ENCODE measurements at places on chromosomes 7 and 10.

DNA sequence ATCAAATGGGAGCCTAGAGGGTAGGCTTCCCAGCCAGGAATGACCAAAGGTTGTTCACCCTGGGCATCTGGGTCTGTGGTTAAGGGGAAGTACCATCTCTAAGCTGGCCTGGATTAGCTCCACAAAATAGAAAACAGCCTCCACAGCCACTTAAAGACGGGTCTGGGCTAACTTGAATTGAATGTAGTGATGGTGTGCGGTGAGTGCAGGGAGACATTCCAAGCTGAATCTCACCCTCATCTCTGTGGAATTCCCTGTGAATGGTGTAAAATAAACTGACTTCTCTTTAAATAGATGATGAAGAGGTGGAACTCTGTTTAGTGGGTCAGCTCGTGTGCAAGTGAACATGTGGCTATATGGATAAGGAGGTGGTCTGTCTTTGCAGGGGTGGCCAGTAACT, 251.0 kb downstream of the DYNC1I1 start:
- peak; percentile 49 for DNase-seq

- DNase-seq, result no peak
Measured at GRCh38 chr7:31413766-31414165, 73.2 kb upstream of the NEUROD6 start.

- DNase-seq, result no peak
Measured at GRCh38 chr10:8778713-8779112, 724.2 kb downstream of the GATA3 start.

GRCh38 chr10:132111871-132112341, 46.2 kb downstream of the JAKMIP3 start:
- no peak for DNase-seq

- DNase-seq, result no peak
Measured at GRCh38 chr7:115417662-115418061, 495.8 kb downstream of the MDFIC start.

DNA sequence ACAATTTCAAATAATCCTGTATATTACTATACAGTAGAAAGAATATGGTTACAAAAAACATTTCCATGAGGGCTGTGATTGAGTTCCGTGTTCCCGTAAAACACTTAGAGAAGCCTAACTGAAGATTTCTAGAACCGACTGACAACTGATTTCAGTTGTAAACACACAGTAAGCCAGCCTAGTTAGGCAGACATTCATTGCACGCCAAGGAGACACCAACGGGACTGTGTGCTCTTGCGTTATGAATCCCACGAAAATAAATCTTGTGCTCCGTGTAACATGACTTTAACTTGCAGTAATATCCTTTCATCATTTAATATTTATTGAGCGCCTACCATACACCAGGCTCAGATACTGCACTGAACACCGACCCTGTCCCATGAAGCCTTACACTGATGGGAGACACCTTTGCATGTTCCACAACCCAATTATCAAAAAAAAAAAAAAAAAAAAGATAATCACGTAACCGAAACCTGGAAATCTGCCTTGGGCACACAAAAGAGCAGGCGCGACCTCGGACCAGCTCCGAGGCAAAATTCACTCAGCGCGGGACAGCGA, 420 bp upstream of the KLHL7 start:
- no peak for DNase-seq

GRCh38 chr10:96125142-96125515, 5.0 kb upstream of the ZNF518A start:
- DNase-seq, result no peak

- DNase-seq, result no peak
Measured at GRCh38 chr10:51800121-51800520, 100.7 kb upstream of the CSTF2T start.

DNA sequence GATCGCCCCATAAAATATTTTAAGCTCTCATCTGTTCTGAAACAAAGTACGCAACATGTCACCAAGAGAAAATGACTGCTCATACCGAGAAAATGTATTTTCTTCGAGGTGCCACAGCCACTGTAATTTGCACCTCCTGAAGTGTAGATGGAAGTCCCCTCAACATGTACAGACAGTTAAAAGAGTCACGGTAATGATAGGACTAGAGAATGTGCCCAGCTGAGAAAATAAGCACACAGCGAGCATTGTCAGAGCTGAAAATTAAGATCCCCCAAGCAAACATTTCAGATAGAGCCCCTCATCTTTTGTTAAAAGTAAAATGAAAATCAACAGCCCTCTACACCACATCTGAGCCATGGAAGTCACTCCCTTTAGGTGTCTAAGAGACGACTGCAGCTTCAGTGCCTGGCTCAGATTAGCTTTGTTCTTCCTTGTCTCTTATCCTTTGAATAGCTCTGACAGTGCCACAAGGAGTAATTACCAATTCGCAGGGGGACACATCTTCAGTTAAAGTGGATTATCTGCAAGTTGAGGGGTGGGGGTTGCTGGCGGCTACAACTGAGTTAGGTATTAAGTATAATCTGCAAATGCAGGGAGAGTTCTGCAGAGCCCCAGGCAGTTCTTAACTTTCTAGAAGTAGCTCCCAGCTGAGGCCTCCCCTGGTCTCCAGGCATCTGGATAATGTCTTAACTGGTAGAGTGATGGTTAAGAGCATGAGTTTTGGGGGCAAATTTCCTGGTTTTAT, 222.7 kb upstream of the C7orf33 start:
- no peak for DNase-seq

- DNase-seq, result no peak
Measured at GRCh38 chr10:114357515-114357996, 46.7 kb downstream of the AFAP1L2 start.
